ENCODE measurements at places on chromosomes 7 and 10. TPM values are rescaled to one million over a fixed set of nuclear protein-coding genes. Genes with fewer than 3 reads are reported as not detected.

- H3K27me3 ChIP-seq, result no peaks in the 10 kb centered on the region
- H3K4me3 ChIP-seq, result no peak overlapping the region
- peak; percentile 31 for DNase-seq
- no peaks in the 10 kb centered on the region for H3K36me3 ChIP-seq
Measured at GRCh38 chr10:21888959-21889358, 114.6 kb downstream of the DNAJC1 start.

- H3K36me3 ChIP-seq, result no peaks in the 10 kb centered on the region
- no peaks in the 10 kb centered on the region for H3K27me3 ChIP-seq
- DNase-seq, result peak; percentile 26
- H3K27ac ChIP-seq, result peak overlapping the region; percentile 87
Measured at GRCh38 chr10:73625004-73625883, 16.0 kb downstream of the MYOZ1 start.

Gene PTPRE
- total RNA-seq, result 24.3 TPM

- no peak overlapping the region for H3K4me3 ChIP-seq
- no peaks in the 10 kb centered on the region for H3K36me3 ChIP-seq
- no peaks in the 10 kb centered on the region for H3K27me3 ChIP-seq
- no peaks in the 10 kb centered on the region for H3K4me1 ChIP-seq
- no peak for DNase-seq
Measured at GRCh38 chr10:74730246-74730645, 96.2 kb upstream of the KAT6B start.

DNA sequence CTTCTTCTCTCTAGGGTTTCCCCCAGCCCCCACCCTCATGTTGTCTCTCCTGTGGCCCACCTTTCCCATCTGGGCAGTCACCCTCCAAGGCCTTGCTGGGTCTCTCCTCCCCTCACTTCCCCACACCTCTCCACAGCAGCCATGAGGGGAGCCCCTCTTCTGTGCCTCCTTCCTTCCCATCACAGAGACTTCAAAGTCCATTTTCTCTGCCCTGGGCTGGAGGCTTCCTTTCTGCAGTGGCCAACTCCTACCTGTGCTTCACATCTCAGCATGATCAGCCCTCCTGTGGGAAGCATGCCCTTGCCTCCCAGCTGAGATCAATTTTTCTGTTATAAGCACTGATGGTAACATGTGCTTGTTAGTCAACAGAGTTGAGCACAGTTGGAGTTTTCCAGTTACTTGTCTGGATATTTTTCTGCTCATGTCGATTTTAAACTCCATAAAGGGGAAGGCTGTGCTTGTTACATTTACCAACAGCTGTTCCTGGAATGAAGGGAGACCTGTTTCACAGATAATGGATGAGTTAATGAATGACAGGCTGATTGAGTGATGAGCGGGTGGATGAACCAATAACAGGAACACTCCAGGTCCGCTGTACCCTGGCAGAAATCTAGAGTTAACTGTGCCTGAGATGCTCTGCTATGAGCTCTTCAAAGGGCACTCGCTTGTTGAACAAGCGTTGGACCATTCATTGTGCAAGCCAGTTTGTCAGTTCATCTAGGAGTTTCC, 71.4 kb upstream of the PRSS58 start:
- no peaks in the 10 kb centered on the region for H3K36me3 ChIP-seq
- DNase-seq, result no peak
- peaks cover 2% of the 10 kb centered on the region for H3K4me1 ChIP-seq
- no peak overlapping the region for H3K4me3 ChIP-seq

GRCh38 chr10:5930272-5930671, 40.2 kb downstream of the FBH1 start:
- H3K4me3 ChIP-seq, result no peak overlapping the region
- H3K27ac ChIP-seq, result no peak overlapping the region
- H3K27me3 ChIP-seq, result no peaks in the 10 kb centered on the region
- no peaks in the 10 kb centered on the region for H3K36me3 ChIP-seq

GRCh38 chr7:8833355-8833754, 399.9 kb downstream of the NXPH1 start:
- no peak overlapping the region for H3K4me3 ChIP-seq
- no peak overlapping the region for H3K27ac ChIP-seq
- no peaks in the 10 kb centered on the region for H3K36me3 ChIP-seq
- H3K4me1 ChIP-seq, result no peaks in the 10 kb centered on the region

GRCh38 chr10:44386546-44387052, 1.7 kb upstream of the CXCL12 start:
- no peak overlapping the region for H3K27ac ChIP-seq

DNA sequence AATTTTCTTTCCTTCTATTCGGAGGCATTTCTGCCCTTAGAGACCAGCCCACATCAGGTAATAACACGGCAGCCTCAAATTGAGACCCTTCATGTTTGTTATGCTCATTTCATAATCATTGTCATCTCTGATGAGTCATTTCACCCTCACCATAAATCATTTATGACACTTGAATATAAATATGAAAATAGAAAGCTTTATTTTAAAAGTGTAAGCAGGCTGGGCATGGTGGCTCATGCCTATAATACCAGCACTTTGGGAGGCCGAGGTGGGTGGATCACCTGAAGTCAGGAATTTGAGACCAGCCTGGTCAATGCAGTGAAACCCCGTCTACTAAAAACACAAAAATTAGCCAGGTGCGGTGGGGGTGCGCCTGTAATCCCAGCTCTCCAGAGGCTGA, 57.4 kb upstream of the EGFR start:
- no peaks in the 10 kb centered on the region for H3K27me3 ChIP-seq
- no peak overlapping the region for H3K27ac ChIP-seq
- DNase-seq, result no peak
- no peaks in the 10 kb centered on the region for H3K4me1 ChIP-seq

- no peak overlapping the region for H3K27ac ChIP-seq
- H3K27me3 ChIP-seq, result no peaks in the 10 kb centered on the region
- no peak overlapping the region for H3K4me3 ChIP-seq
- H3K36me3 ChIP-seq, result no peaks in the 10 kb centered on the region
- no peaks in the 10 kb centered on the region for H3K4me1 ChIP-seq
- no peak for DNase-seq
Measured at GRCh38 chr10:77574438-77574837, 63.2 kb downstream of the KCNMA1 start.

- no peak overlapping the region for H3K4me3 ChIP-seq
- H3K27me3 ChIP-seq, result no peaks in the 10 kb centered on the region
- no peaks in the 10 kb centered on the region for H3K36me3 ChIP-seq
- H3K27ac ChIP-seq, result no peak overlapping the region
Measured at GRCh38 chr7:106069471-106070200, 42.5 kb downstream of the SYPL1 start.

DNA sequence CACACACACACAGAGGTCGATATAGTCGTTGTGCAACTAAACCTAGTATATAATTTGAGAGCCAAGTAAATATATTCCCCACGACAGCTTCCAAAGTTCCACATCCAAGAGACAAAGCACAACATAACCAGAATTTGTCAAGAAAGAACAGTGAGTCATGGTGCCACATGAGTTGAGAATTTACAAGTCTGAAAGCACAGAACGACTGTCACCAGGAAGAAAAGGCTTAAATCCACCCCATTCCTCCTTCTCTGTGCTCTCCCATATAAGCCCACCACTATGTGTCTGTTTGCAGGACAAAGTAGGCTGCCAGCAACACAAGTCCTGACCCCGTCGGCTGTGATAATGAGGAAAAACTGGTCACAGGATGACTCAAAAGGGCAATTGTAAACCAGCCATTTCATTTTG, 32.8 kb downstream of the GSAP start:
- no peak overlapping the region for H3K4me3 ChIP-seq
- no peak for DNase-seq

Gene TBXAS1
- total RNA-seq, result 70.9 TPM

- H3K27ac ChIP-seq, result no peak overlapping the region
- peak; percentile 44 for DNase-seq
- no peak overlapping the region for H3K4me3 ChIP-seq
- no peaks in the 10 kb centered on the region for H3K36me3 ChIP-seq
Measured at GRCh38 chr7:8418629-8419245, 14.7 kb upstream of the NXPH1 start.

DNA sequence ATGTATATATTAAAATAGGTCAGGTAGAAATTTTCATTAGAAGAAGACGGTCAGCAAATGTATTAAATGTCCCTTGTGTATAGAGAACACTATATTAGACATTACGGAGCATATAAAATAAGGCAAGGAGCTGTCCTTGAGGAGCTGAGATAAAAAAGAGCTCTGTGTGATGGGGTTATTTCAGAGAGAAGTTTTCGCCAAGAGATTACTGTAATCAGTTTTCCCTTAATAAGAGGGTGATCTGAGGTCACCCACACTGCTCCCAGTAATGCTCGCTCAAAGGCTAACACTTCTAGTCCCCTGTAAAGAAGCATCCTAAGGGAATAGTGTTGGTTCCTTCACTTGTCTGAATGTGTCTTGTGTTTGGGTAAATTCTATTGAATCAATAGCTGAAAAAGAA, 86.7 kb upstream of the PRR15 start:
- H3K27me3 ChIP-seq, result no peaks in the 10 kb centered on the region
- no peak overlapping the region for H3K4me3 ChIP-seq
- no peaks in the 10 kb centered on the region for H3K4me1 ChIP-seq
- DNase-seq, result no peak
- H3K27ac ChIP-seq, result no peak overlapping the region

GRCh38 chr7:130970196-130970595, 236.2 kb upstream of the KLF14 start:
- H3K27me3 ChIP-seq, result no peaks in the 10 kb centered on the region
- no peak for DNase-seq
- H3K4me3 ChIP-seq, result no peak overlapping the region
- no peaks in the 10 kb centered on the region for H3K4me1 ChIP-seq
- H3K36me3 ChIP-seq, result no peaks in the 10 kb centered on the region
- no peak overlapping the region for H3K27ac ChIP-seq

Gene TSPAN12
- total RNA-seq, result not detected

DNA sequence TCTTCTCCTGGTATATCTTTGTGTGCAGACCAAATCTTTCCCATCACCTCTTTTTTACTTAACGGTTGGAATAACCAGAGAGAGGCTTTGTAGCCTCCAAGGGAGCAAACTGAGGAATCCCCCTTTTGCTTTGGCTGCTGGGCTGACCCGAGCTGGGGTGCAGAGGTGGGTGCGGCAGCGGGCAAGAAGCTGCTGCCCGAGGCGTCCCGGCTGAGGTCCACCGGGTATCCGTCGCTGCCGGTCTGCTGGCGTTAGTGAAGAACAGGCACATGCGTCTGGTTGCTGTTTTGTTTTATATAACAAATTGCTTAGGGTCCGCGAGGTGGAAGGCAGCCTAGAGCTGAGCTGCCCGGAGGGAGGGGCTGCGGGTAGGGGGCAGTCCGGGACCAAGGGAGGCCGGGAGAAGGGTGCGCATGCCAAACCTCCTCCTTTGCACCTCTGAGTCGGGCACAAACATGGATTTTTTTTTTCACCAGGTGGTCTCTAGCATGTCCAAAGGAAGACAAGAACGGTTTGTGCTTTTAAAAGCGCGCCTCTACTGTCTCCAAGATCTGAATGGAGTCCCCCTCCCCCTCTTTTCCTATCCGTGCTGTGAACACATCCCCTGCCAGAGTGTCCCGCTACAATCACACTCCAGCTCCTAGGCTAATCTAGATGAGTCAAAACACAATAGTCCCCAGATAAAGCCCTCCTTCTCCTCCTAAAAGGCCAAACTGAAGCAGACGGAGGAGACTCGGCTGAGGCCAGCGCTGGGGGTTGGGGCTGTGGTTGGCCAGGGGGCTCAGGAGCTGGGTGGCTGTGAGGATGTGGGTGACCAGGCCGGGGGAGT, 6.8 kb upstream of the GATA3 start:
- H3K4me3 ChIP-seq, result no peak overlapping the region
- H3K36me3 ChIP-seq, result no peaks in the 10 kb centered on the region
- no peak for DNase-seq

Gene ZNF25
- total RNA-seq, result 7.0 TPM

DNA sequence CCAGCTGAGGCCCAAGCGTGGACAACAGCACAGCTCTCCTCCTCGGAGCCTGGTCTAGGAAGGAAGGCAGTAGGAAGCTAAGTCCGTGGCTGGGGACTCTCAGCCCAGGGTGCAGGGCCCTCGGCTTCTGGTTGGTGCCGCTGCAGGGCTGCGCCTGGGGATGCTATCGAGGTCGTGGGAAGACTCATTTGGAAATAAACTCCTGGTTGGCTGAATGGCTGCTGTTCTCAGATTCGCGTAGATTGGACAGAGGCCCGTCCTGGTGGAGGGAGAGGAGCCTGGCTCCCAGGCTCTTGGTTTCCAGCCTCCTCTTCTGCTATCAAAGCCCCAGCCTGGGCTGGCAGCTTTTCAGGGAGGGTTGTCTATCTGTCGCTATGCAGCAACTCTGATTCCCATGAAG, 152.6 kb upstream of the FZD8 start:
- no peaks in the 10 kb centered on the region for H3K36me3 ChIP-seq
- DNase-seq, result no peak
- H3K27me3 ChIP-seq, result no peaks in the 10 kb centered on the region
- H3K27ac ChIP-seq, result no peak overlapping the region
- H3K4me1 ChIP-seq, result no peaks in the 10 kb centered on the region

DNA sequence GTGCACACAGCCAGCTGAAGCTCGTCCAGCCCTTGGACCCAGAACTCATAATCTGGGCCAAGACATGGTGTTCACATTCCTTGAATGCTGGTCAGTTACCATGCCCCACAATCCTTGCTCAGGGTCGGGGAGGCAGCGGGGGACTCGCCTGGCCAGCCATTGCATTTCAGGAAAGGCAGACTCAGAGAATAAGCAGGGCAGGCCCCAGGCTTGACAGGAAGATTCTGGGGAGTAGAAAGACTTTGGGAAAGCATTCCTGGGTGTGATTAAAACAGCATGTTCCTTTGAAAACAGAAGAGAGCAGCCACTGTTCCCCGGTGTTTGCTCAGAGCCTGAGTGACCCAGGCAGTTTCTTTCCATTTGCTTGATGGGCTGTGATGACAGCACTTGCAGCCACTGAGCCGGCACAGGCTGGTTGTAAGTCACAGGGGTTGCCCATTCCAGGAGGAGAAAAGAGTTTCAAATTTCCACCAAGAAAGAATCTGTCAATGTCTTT, 473.7 kb downstream of the TYW1 start:
- H3K36me3 ChIP-seq, result no peaks in the 10 kb centered on the region
- no peaks in the 10 kb centered on the region for H3K27me3 ChIP-seq
- no peak overlapping the region for H3K27ac ChIP-seq
- H3K4me3 ChIP-seq, result no peak overlapping the region

Gene ZNF273
- 8.1 TPM for total RNA-seq

DNA sequence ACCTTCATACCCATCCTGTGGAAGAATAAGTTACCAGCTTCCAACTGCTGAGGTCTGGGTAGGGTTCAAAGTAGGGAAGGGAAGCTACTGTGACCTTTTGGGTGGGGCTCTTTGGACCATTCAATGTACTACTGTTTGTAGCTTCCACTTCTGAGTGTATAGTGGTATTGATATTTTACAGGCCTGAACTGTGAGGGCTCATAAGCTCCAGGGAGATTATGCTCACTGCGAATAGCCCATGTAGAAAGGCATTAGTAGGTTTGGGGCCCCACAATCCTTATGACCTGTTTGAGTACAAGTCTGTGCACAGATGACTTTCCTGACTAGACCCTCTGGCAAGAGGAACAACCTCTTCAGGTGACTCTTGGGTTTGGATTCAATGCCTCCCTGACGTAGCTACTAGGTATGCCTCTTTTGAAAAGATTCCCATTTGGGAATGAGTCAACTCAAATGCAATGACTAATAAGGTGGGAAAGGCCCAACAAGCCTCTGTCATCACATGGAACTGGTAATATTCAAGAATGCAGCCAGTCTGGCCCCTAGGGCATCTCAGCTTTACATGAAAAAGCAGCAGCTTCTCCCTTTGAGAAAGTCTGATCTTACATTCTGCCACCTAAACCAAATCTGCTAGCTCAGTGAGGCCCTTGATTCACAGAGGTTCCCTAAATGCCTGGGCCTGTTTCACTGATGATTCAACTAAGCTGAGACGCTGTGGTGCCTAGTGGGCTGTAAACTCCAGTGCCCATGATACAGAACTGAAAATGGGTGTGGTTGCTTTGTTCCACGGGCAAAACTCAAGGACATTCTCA, 79.8 kb downstream of the ABI1 start:
- no peak overlapping the region for H3K27ac ChIP-seq
- H3K36me3 ChIP-seq, result no peaks in the 10 kb centered on the region
- H3K4me3 ChIP-seq, result no peak overlapping the region
- H3K27me3 ChIP-seq, result no peaks in the 10 kb centered on the region
- peaks cover 15% of the 10 kb centered on the region for H3K4me1 ChIP-seq

All from naive thymus-derived CD4-positive, alpha-beta T cell (primary cell).